ENCODE measurements at places on chromosomes 3 and 15. TPM values are rescaled to one million over a fixed set of nuclear protein-coding genes. Genes with fewer than 3 reads are reported as not detected.

DNA sequence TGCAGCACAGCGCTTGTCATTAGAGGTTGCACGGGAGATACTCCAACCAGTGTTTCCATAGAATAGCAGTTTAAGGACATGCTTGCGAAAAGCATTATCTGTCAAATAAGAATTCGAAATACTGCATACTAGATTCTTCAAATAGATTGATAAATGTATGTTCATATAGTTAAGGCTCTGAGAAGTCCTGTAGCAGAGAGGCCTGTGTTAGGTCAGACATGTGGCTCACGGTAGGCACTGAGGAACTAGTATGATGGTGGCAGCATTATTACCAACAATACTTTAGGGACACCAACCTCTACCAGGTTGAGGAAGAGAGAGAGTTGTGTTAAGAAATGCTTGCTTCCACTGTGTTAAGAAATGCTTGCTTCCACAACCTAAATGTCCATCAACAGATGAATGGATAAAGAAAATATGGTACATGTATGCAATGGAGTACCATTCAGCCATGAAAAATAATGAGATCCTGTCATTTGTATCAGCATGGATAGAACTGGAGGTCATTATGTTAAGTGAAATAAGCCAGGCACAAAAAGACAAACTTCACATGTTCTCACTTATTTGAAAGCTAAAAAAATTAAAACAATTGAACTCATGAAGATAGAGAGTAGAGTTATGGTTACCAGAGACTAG, 14.9 kb downstream of the MTMR14 start:
- no peak for DNase-seq

DNA sequence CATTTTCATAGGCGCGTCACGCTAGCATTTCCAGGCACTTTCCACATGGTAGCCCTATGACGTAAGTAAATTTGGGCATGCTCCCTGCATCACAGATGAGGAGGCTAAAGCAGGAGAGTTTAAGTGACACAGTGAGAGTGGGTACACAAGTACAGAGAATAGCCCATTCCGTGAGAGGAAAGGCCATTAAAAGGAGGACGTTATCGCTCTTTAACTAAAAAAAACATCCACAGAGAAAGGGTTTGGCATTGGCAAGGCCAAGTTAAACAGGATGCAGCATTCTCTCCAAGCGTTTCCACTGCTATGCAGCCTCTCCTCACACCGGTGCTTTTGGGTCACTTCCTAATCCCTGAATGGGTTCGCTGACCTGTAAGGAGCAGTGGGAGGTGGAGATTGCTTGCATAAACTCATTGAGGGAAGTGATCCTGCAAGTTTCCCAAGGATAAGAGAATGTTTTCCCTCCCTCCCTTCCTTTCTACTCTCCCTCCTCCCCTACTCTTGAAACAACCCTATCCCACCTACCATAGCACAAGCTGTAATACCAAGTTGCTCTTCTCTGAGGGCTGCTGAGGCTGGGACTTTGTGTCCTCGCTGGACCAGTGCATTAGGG, 147.7 kb downstream of the VGLL4 start:
- DNase-seq = no peak

- DNase-seq = no peak
Measured at GRCh38 chr3:9866639-9867038, 13.4 kb downstream of the CIDEC start.

GRCh38 chr15:63913786-63914315, 80.1 kb upstream of the HERC1 start:
- no peak for DNase-seq

DNA sequence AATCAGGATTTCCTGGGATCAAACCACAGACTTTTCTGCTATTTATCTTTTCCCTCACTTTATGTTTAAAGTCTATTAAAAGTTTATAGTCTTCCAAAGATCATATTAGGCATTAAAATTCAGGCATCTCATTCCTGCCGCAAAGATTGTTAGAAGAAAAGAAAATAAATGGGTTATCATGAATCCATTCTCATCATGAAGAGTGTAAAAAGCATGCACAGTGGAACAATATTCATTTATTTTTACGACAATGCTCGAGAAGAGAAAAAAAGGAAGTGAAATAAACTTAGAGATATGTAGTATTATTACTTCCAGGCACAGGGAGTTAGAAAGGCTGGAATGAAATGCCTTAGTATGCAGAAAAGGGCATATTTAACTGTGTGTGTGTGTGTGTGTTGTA, 213.7 kb upstream of the PLSCR5 start:
- DNase-seq = peak; percentile 70

- DNase-seq = no peak
Measured at GRCh38 chr3:126569390-126569975, 10.8 kb upstream of the C3orf22 start.

DNA sequence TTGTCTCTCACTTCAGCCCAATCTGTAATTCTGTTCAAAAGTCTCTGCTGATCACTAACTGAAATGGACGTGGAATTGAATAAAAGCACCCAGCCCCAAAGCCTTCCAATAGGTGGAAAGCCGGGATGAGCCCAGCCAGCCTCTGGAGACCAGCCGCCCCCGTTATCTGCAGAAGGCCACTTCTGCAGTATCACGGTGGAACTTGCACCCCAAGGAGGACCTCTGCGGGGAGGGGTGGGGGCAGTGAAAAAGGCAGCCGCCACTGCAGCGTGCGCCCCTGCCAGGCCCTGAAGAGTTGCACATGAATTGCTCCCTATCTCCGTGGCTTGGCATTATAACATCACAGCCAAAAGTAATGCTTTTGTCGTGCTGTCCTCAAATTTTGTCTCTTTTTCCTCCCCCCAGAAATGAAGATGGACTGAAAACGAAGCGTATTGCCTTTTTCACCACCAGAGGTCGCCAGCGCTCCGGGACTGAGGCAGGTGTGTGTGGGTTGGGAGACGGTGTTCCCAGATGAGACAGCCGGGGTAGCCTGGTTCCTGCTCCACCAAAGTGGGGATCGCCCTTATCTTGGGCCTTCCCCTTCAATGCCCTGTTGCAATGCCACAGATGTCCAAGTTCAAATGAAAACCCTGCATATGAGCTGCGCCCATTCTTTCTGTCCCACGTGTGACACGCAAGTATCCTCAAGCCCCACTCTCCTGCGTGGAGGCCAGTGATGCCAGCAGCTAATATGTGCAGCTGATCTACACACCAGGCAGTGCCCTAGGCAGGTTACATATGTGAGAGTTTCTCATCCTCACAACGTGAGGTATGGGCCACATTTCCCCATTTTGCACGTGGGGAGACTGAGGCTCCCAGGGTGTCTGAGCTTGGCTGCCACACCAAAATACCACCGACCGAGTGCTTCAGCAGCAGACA, 96.0 kb downstream of the LRRK1 start:
- DNase-seq = peak; percentile 77

- no peak for DNase-seq
Measured at GRCh38 chr3:127077068-127077467, 94.2 kb downstream of the PLXNA1 start.

DNA sequence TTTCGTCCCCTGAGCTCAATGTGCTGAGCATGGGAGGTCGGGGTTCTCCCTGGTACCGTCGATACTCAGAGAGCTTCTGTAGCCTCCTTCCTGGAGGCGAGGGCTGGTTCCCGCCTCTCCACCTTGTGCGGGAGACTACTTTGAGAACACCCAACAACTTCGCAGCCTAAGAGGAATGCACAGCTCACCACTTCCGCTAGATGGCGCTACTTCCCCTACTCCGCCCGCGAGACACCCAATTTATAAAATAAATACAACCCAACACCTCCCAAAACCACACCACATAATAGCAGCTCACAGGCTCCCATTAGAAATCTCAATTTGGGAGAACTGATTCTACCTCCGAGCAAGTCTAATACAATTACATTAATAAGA, 1.2 kb downstream of the RGMA start:
- peak; percentile 83 for DNase-seq

DNA sequence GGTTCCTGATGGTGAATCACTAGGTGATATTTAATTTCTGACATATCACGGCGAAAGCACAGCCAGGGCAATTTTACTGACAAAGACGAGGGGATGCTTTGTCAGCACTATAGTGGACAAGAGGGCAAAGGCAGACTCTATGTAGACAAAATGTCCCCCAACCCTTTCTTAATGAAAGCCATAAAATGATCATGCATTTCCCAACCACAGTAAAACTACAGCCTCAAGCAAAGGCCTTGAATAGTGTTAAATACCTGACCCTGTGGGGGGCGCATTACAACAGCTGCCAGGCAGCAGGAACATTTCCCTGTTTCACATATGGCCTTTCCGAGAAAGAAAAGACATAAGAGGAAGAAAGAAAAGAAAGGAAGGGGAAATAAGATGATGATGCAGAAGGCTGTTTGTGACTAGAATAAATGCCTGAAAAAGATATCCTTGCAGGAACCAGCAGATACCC, 49.5 kb downstream of the GLDN start:
- peak; percentile 56 for DNase-seq

DNA sequence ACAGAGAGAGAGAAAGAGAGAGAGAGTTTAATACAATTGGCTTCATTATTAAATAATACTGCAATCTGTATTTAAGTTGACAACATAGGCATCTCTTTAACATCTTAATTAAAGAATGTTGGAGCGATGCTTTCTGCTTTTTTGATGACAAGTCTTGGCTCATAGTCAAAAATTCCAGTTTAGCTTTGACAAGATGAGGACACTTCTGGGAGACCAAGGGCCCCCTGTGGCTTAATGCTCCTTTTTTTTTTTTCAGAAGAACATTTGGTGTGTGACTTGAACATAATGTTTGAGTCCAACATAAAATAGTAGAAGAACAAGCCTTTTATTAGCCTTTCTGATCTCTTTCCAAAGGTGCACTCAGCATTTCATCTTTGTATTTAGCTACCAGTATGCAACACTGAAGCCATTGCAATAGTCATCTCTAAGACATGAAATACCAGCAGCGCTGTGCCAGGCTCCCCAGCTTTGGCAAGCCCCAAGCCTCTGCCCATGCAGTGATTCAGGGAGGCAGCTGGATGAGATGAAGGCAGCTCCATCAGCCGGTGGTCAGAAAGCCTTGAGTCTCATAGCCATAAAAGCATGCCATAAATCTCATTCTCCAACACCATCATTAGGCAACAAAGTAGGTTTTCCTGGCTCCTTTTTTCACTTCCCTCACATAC, 349.4 kb upstream of the SEMA6D start:
- DNase-seq = peak; percentile 65

- no peak for DNase-seq
Measured at GRCh38 chr15:66911131-66911700, 154.2 kb upstream of the SMAD3 start.

- no peak for DNase-seq
Measured at GRCh38 chr3:123299581-123299980, 97.8 kb downstream of the SEC22A start.

- no peak for DNase-seq
Measured at GRCh38 chr3:181955566-181955965, 243.8 kb downstream of the SOX2 start.

DNA sequence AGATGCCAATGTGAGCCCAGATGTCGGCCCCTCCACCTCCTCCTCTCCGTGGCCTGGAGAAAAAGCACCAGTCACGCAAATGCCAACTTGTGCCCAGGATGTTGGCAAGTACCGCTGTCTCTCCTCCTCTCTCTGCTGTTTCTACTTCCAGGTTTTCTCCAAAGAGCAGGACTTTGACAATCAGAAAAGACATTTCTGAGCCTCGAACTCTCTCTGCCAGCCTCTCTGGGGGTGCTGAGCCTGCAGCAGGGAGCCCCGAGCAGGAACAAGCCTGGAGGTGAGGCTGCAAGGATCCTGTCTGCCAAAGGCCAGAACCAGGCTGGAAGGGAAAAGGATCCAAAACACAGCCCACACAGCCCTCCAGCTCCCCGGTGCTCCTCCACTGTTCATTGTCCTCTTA, 89.7 kb downstream of the SEC22A start:
- no peak for DNase-seq

DNA sequence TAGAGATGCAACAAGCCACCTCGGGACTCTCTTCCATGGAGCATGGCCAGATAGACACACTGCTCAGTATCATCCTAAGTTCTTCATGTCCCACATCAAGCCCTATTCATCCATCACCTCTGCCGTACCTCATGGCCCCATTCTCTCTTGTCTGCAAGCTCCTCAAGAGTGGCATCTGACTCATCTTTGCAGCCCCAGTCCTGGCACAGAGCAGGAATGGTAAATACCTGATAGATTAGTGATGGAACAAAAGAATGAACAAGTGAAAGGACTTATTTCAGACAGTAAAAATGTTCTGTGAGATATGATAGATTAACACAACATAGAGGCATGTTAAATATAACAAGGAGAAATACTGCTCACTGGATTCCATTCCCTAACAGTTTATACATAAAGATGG, 176.4 kb downstream of the ISL2 start:
- no peak for DNase-seq

- DNase-seq = no peak
Measured at GRCh38 chr3:78991656-78992055, 776.1 kb downstream of the ROBO1 start.

- peak; percentile 75 for DNase-seq
Measured at GRCh38 chr15:70093070-70093469, 4.6 kb downstream of the TLE3 start.

DNA sequence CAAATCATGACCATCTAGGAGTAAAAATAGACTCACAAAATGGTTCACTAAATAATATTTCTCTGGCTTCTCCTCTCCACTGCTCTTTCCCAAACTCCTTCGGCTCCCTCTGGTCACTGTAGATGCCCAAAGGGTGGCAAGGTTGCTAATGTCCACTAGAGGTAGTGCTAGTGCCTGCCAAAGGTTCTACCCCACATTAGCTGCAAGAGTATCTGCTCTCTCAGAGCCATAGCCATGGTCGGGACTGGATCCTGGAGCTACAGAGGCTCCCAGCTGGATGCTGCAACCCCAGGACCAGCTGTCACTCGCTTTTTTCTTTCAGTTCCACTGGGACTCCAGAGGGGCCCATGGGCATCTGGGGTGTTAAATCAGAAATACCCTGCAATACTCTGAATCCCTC, 8.5 kb downstream of the HTR3D start:
- peak; percentile 19 for DNase-seq

DNA sequence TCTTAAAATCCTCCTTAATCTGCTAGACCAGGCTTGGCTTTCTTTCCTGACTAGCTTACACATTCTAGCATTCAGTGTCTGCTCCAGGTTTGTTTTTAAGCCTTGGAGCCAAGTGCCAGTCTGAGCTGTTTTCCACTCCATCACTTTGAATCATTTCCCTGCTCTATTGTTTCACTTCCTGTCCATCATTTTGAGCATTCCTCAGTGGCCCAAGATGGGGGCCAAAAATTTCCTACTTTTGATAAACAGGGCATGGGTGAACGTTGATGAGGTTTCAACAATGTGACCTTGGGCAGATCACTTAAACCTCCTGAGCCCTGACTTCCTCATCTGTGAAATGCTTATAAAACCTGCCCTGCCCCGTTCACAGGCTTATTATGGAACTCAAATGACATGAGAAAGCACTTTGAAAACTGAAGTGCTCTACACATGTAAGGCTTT, 4.4 kb downstream of the CYP19A1 start:
- DNase-seq = no peak

The PATL2 gene
- 1.6 TPM for total RNA-seq

The PRR20G gene
- not detected for total RNA-seq

The SH3GL3 gene
- 25.6 TPM for total RNA-seq

The MYEF2 gene
- 112 TPM for total RNA-seq

The OR5K2 gene
- not detected for total RNA-seq

The KNG1 gene
- not detected for total RNA-seq

The CFAP161 gene
- 2.8 TPM for total RNA-seq

The FES gene
- total RNA-seq = 1.3 TPM

The GNAT1 gene
- not detected for total RNA-seq

The SYNPR gene
- total RNA-seq = 17.6 TPM

The AHSG gene
- total RNA-seq = 4.9 TPM

The REC114 gene
- total RNA-seq = not detected

The TRH gene
- not detected for total RNA-seq

The TMIE gene
- not detected for total RNA-seq

The CNTN3 gene
- total RNA-seq = 2.6 TPM

The GOLGA8Q gene
- total RNA-seq = 1.8 TPM

The EPB42 gene
- not detected for total RNA-seq

The SIN3A gene
- 74.7 TPM for total RNA-seq

Data from A673 (cell line).